G401 (cell line): ENCODE measurements at places on chromosomes 2 and 18. TPM values are rescaled to one million over a fixed set of nuclear protein-coding genes. Genes with fewer than 3 reads are reported as not detected.

The PARD6G gene
- total RNA-seq, result 8.3 and 9.2 TPM in 2 replicates

The TRIM43 gene
- 0.12 and 6.3 TPM in 2 replicates for total RNA-seq

The PJVK gene
- total RNA-seq, result 0.98 and 3.4 TPM in 2 replicates

The TMEM200C gene
- total RNA-seq, result not detected in 2 replicates

The EDAR gene
- not detected in 2 replicates for total RNA-seq

The FOSL2 gene
- total RNA-seq, result 12.1 and 16.1 TPM in 2 replicates

The HOXD1 gene
- 0.68 and 1.3 TPM in 2 replicates for total RNA-seq

The MYL1 gene
- total RNA-seq, result not detected in 2 replicates

The CPS1 gene
- total RNA-seq, result 12.8 and 17.1 TPM in 2 replicates

The GBX2 gene
- total RNA-seq, result 25.0 and 39.2 TPM in 2 replicates
